ENCODE measurements at places on chromosomes 6 and 20. TPM values are rescaled to one million over a fixed set of nuclear protein-coding genes. Genes with fewer than 3 reads are reported as not detected.

The TSPO2 gene
- not detected for total RNA-seq

The HSPA1A gene
- 161 TPM for total RNA-seq

The C6orf132 gene
- 2.1 TPM for total RNA-seq

GRCh38 chr6:134447423-134447822 is 129.5 kb upstream of the SGK1 start:
- DNase-seq = no peak

GRCh38 chr20:10708351-10709185 is 34.8 kb upstream of the JAG1 start:
- DNase-seq = no peak

DNA sequence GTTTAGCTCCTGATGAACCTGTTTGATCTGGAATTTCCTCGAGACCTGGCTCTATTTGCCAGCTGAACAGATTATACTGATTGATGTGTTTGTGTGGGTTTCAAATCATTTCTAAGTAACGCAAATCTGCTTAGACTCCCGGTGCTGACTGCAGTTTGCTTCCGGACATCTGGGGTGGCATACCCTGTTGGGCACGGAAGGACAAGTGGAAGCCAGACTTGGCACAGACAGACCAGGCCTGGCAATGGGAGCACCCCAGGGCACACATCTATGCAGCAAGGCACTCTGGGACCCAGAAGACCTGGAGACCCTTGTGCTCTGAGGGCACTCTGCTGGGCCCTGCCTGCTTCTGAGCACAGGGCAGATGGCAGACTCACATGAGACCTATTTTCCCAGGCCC is 433.7 kb upstream of the CHD6 start:
- no peak for DNase-seq

- DNase-seq = no peak
Measured at GRCh38 chr6:85163156-85164080, 286.5 kb upstream of the NT5E start.

DNA sequence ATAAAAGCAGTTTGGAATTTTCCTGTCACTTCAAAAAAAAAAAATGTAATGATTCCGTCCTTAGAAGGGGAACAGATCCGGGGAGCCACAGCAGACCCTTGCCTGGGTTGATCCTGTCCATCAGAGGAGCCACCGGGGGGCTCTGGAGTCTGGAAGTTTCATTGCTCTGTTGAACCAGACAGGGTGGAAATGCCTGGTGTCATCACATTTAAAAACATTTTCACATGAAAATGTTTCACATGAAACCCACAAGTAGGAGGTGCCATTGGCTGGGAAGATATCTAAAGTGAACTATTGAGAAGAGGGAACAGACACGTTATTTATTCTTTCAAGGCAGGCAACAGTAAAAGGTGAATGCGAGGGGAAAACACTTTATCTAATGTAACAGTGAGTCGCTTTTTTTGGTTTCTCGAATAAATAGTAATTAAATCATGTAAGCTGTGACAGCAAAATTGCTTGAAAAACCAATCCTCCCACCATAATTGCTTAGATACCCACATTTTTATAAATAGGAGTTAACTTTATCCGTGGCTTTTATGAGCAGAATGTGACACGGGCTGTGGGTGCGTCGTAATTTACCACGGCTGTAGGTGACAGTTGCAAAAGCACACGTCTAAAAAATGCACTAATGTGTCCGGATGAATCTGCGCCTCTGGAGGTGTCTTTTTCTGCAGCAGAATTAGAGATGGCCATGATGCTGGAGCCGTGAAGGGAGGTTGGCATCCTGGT is 323.4 kb downstream of the TAF4 start:
- no peak for DNase-seq
